ENCODE measurements at places on chromosomes 4 and X. TPM values are rescaled to one million over a fixed set of nuclear protein-coding genes. Genes with fewer than 3 reads are reported as not detected.

GRCh38 chrX:16903274-16904022 is 33.3 kb upstream of the RBBP7 start:
- DNase-seq, result no peak

DNA sequence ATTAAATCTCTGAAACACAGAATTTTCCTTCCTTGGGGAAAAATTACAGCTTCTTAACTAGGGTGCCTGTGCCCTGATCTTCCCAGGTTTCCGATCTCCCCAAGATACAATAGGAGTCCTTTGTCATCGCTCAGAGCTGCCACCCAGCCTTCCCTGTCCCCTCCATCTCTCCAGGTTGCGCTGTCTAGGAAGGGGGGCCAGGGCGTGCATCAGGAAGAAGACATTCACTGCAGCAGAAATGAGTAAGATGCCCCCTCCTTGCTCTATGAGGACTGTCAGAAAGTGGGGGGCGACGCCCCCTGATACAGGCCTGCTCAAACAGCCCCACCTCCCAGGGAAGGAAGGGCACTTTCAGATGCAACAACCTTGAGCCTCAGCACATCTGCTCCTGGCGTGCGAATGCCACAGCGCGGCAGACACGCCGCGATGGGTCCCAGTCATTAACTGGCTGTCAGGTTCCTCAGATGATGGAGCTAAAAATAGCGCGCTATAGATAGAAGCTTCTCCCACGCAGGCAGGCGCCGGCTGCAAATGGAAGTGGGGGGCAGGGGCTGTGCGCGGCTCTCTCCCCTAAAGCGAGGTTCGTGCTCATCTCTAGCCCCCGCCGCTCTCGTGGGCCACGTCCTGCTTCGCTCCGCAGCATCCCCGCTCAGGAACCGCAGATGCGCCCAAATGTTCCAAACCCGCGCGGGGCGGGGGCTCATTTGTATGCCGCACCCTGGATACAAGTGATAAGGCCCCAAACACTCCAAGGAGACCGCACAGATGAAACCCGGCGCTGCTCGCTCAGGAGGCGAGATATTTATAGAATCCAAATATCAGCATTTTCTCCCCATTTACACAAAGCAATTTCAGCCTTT is 57.6 kb upstream of the LGI2 start:
- peak; percentile 21 for DNase-seq

- DNase-seq, result peak; percentile 59
Measured at GRCh38 chrX:15564981-15565579, 35.7 kb downstream of the ACE2 start.

GRCh38 chr4:150212485-150212884 is 134.2 kb downstream of the DCLK2 start:
- no peak for DNase-seq

Gene SNCA
- not detected for total RNA-seq

Gene MAML3
- total RNA-seq, result 2.4 TPM

- DNase-seq, result peak; percentile 24
Measured at GRCh38 chr4:86927843-86928395, 6.9 kb upstream of the AFF1 start.

GRCh38 chr4:125539691-125540090 is 224.9 kb downstream of the FAT4 start:
- DNase-seq, result no peak

Gene ZRSR2
- 14.7 TPM for total RNA-seq

DNA sequence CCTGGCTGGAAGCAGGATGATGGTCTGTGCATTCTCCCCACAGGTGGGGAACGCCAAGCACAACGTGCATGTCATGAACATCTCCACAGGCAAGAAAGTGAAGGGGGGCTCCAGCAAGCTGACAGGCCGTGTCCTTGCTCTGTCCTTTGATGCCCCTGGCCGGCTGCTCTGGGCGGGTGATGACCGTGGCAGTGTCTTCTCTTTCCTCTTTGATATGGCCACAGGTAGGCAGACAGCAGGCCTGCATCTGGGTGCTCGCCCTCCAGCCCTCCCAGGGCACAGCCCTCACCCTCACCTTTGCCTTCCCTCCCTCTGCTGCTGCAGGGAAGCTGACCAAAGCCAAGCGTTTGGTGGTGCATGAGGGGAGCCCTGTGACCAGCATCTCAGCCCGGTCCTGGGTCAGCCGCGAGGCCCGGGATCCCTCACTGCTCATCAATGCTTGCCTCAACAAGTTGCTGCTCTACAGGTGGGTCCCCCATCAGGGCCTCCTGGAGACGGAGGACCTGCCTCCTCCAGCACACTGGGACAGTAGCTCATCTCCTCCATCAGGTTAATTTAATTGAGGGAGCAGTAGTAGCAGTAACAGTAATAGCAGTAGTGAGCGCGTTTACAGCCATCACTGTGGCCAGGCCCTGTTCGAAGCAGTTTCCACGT is 4.6 kb downstream of the WDR13 start:
- no peak for DNase-seq

DNA sequence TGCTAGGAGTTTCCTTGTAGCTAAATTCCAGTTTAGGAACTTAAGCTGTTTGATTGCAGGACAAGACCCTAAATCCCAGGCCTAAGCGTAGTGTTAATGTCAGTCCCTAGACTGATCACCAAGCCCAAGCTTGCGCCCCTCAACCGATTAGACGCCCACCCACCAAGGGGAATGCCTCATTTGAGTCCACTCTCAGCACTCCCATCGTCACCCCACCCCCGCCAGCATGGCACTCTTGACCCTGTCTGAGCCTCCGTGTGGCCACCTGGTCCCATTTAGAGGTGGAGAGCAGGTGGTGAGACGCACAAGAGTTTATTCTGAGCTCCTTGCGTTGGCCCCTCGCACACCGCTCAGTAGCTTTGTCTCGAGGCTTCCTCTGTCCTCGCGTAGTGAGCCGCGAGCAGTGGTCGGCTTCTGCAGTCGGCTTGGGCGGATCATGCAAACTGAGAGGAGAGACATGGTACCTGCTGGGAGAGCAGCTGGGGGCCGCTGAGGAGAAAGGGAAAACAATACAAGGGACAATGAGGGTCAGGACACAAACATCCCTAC is 48.5 kb upstream of the ZNF157 start:
- DNase-seq, result no peak

- DNase-seq, result no peak
Measured at GRCh38 chrX:149207518-149207917, 297.6 kb downstream of the IDS start.

GRCh38 chr4:139154538-139154937 is 22.5 kb downstream of the ELF2 start:
- DNase-seq, result no peak

DNA sequence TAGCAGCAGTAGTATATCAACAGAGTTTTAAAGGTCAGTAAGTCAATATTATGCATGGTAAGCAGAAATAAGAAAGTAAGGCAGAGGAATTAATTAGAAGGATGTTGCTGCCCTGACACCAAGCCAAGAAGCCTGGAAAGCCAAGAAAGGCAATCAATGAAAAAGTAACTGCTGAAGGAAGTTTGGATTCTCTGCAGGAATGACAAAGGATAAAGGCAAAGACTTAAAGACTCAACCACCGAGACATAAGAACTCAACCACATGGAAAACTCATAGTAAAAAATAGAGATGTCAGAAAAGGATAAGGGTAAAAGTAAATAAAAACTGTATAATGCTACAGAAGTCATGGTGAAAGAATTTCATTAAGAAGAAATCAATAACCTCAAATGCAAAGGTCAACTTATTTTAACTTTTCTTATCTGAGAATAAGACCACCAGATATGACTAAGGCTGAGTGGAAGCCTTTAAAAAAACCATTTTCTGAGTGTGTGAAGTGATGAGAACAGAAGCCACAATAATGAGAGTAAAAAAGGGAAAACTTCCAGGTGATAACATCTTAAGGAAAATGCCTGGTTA is 55.2 kb downstream of the NEK1 start:
- no peak for DNase-seq

Data from activated CD8-positive, alpha-beta T cell treated with anti-CD3 and anti-CD28 coated beads for 36 hours (primary cell).